NK-92 treated with Interleukin-12 subunit alpha and Interleukin-12 subunit beta, amount 100 ng/mL, for 24 hours (cell line): ENCODE measurements at places on chromosomes 6 and 20.

GRCh38 chr6:112774319-112774718 lies 427.2 kb downstream of the RFPL4B start:
- no peak for DNase-seq

GRCh38 chr6:123636282-123636681 lies 468 bp downstream of the TRDN start:
- DNase-seq, result no peak

GRCh38 chr6:166906376-166907044 lies 49.8 kb downstream of the RNASET2 start:
- DNase-seq, result no peak

DNA sequence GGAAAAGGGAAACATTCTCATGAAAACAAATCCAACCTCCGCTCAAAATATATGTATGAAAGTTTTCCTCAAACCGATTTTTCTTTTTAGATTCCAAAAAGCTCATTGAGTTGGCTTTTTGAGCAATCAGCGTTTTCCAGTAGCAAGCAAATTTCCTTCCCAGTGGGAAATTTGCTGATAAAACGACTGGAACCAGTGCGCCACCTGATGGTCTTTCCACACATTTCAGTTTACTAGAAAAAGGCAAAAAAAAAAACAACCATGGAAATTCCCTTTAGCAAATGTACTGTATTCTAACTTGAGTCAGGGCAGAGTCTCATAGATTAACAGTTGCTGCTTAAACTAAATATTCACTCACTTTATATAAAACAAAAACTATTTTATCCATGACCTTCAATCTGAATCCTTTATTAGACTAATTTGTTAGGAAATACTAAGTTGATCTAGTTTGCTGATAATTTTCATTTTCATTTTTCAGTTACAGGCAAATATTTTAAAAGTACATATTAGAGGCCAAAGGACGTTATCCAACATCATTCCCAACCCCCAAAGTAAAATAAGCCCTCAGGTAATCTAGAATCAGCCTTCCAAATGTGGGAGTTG lies 271.5 kb downstream of the FOXA2 start:
- no peak for DNase-seq

- no peak for DNase-seq
Observed at GRCh38 chr20:60715172-60715571, 536.9 kb upstream of the CDH4 start.

DNA sequence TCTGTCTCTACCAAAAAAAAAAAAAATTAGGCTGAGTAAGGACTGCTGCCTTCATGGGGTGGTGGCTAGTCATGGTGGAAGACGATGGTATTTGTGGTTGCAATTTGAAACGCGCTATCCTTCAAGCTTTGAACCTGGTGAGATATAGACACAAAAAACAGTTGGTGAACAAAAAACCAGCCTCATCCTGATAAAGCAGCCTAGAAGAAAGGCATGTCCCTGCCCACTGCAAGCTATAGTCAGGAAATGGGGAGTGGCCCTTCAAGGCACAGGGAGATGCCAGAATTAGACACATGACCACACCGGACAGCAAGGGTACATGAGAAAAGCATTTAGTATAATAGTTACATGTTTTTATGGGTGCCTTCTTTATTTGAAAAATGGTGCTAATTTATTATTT lies 193.6 kb downstream of the NFATC2 start:
- no peak for DNase-seq

GRCh38 chr6:48626421-48626820 lies 515.4 kb upstream of the PTCHD4 start:
- no peak for DNase-seq

GRCh38 chr20:8471465-8471864 lies 339.4 kb downstream of the PLCB1 start:
- no peak for DNase-seq

DNA sequence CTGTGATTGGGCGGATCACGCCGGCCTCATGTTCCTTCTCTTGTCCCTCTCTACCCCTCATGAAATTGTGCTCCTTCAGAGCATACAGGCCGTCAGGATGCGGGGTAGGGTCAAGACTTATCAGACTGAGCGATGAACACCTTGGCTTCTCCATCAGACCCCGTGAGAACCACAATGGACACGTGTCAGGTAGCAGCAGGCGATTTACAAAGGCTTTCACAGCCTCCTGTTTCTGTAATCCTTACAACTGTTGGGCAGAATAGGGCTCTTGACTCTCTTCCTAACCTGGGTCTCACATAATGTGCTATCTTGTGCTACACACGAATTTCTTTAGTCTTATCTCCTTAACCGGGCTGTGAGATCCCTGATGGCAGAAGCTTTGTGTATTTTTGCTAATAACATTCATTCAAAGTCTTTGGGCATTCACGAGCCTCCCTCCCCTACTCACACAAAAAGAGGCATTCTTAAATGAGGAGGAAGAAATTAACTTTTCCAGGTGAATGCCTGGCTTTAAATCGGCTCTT lies 122.9 kb upstream of the SLC22A23 start:
- no peak for DNase-seq

DNA sequence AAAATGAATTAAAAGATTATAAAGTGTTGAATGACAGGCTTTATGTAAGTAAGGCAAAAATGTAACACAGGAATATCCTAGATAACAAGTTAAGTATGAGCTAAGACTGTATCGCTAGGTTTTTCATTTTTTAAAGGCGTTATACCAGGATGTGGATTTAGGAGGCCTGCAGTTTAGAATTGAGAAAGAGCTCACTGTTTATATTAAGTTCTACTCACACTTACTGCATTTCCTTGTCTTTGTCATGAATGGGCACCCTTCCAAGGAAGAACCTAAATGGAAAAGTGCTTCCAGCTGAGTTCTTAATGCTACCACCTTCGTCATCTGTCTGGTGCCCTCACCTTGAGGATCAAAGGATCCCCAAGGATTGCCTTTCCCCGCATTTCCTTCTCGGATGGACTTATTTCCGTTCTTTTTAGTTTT lies 148.7 kb downstream of the SOX4 start:
- DNase-seq, result no peak

DNA sequence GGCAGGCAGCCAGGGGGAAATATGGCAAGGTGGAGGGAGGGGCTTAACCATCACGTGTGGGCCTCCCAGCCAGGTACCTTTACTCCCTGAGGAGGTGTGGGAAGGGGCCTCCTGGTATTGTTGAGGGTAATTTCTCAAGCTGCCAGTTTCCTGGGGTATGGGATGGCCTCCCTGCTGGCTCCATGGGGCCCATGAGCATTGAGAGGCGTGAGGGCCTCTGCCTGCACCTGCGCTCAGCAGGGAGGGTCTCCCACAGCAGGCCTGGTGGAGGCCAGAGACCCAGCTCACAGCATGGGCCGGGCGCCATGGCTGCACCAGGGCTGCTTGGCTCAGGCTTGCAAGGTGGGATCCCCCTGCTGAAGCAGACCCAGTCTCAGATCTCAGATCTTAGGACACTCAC lies 113.0 kb downstream of the GRM4 start:
- DNase-seq, result no peak

DNA sequence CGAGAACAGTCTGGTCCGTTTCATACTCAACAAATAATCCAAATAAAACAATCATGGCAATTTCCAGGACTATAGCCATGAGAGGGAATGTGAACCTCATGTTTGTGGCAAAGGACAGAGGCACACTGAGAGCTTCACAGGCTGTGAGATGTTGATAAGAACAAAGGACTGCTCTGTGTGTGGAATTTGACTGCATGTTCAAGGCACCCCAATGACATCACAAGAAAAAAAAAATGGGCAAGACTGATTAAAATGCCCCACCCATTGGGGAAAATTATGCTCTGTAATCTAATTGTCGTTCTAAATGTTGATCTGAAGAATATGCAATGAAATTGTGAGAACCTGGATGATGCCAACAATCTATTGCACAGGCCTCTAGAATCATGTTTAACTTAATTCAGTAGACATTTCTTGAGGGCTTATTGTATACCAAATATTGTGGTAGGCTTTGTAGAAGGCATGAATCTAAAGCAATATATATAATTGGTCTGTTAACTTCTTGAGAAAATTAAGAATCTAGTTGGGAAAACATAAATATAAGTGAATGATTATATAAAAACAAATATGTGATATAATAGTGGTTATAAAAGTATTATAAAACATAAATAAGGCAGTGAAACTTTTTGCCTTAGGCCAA lies at the start of gene RHAG:
Gene RHAG, minus strand, starts transcription at position 127 of the 637 bp plus-strand sequence. Its CDS starts 27 bp downstream, at position 100.
- DNase-seq, result no peak

DNA sequence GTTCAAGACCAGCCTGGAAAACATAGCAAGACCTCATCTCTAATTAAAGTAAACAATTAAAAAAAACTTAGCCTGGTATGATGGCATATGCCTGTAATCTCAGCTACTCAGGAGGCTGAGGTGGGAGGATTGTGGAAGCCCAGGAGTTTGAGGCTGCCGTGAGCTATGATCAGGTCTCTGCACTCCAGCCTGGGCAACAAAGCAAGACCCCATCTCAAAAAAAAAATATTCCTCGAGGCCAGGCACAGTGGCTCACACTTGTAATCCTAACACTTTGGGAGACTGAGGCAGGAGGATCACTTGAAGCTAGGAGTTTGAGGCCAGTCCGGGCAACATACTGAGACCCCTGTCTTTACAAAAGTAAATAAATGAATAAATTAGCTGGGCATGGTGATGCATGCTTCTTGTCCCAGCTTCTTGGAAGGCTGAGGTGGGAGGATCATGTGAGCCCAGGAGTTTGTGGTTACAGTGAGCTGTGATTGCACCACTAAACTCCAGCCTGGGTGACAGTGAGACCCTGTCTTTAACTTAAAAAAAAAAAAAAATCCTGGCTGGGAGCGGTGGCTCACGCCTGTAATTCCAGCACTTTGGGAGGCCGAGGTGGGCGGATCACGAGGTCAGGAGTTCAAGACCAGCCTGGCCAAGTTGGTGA lies 9.3 kb upstream of the C2 start:
- DNase-seq, result no peak

DNA sequence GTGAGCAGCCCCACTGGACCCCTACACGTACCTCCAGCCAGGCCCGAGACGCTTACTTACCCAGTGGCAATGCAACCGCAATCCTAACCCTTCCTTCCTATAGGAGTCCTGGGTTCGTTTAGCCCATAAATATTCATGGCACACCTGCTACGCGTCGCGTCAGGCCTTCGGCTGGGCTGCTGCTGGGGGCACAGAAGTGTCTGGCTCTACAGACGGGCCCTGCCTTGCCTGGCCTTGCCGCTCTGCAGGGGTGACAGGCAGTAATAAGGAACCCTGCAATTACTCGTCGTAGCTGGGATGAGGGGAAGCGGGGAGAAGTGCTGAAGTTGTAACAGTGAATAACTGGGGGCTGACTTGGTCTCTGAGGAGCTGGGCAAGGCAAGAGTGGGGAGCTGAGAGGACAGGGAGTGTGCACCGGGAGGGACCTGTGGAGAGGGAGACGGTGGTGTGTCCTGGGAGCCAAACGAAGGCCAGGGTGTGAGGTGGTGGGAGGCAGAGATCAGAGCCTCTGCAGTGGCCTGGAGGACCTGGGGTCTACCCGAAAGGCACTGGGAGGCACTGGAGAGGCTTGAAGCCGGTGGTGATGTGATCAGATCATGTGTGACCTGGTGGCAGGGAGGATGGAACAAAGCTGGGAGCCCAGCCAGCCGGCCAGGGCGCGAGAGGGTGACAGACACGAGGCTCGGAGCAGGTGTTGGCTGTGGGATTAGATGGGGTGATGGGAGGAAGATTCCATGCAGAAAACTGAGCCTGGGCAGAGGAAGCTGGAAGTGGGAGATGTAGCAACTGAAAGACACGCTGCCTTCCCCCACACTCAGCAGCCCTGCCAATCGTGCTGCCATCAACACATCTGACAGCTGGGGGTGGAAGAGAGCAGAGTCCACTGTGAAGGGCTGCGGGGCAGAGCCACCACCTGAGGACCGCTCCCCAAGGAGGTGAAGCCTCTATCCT lies 36.4 kb downstream of the PSMG4 start:
- no peak for DNase-seq

GRCh38 chr6:161128230-161128629 lies 136.7 kb downstream of the MAP3K4 start:
- DNase-seq, result no peak

- no peak for DNase-seq
Observed at GRCh38 chr20:7248281-7249201, 481.1 kb downstream of the BMP2 start.

DNA sequence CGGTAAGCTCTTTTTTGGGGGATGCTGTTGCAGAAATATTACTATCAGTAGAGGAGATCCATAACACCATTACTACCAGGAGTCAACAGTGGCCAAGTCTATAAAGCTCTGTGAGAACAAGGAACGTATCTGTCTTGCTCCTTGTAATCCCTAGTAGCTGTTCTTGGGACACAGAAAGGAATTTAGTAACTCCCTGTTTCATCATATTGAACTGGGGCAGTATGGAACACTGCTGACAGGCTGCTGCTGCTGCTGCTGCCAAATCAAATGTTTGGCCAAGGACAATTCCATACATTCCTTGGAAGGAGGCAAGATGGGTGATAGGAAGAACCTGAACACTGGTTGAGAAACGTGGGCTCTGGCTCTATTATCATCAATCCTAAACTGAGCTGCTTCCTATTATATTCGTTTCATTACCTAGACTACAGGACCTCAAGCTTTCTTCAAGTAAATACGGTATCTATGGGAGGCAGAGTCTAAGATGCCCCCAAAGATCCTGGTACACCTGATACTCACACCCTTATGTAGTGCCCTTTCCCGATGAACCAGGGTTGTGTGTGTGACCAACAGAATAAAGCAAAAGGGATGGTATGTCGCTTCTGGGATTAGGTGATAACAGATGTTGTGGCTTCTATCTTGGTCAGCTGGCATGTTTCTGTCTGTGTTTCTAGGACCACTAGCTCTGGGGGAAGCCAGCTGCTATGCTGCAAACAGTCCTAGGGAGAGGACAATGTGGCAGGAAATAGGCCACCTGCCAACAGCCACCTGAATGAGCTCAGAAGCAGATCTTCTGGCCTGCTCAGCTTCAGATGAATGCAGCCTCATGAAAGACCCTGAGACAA lies 39.5 kb downstream of the ELOVL5 start:
- no peak for DNase-seq

DNA sequence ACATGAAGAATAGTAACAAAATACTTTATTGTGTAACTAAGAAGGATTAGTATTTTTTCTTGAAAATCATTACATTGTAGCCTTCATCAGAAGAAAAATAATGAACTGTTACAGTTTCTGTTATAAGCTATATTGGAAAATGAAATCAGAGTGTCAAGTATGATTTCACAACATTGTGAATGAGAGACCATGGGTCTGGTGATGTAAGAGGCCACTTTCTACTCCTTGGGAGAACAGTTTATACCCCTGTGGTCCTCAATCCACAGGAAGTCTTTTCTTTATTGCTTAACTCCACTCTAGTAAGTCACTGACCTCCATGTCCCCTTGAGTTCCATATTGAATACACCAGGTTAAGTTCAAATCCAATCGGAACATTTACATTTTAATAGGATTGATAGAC lies 218.7 kb upstream of the FERMT1 start:
- no peak for DNase-seq

DNA sequence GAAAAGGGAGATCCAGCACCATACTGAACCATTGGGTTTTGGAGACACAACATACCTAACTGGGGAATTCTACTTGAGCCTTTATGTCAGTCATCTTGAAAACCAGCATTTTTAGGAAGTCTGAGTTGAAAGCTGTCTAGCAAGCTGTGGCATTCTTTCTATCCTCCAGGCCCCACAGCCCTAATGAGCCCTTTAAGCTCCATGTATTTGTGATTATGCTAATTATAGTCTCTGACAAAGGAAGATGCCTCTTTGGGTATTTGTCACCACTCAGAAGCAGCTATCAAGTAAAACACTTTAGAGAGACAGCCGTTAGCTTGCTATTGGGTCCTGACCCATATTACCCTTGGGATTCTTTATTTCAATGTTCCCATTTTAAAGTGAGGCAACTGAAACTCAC lies 159.5 kb upstream of the MANEA start:
- DNase-seq, result no peak
